HFFc6 (cell line): ENCODE measurements at places on chromosomes 6 and 20. TPM values are rescaled to one million over a fixed set of nuclear protein-coding genes. Genes with fewer than 3 reads are reported as not detected.

DNA sequence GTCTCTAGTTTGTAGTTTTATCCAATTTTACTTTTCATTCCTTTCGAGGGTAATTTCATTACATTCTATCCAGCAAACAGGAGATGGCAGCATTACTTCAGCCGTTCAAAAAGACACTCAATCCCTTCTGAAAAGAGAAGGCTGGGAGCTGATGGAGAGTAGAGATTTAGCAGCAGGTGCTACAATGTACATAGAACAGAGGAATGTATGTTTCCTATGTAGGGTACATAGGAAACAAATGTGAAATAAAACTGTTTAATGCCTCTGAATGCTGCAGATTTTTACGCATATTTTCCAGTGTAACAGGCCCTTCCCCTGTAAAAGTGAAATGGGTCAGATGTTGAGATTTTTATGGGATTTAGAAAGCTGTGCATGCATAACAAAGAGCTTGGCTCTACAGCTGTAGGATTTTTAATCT, 16.0 kb downstream of the RPS12 start:
- DNase-seq: no peak

DNA sequence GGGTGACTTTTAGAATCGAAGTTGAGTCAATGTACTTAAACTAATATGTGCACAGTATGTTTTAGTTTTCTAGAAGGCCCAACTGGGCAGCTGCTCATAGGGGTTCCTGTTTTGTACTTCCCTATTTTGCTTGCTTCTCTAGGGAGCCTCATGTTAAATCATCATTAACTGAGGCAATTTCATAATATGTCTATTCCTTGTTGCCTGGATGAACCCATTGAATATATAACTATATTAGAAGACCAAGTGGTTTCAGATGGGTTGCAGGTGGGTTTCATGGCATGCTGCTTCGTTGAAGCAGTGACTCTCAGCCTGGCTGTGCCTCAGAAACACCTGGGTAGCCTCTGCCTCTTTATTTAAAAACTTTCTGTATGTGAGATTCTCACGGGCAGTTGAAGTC, 22.2 kb downstream of the CARMIL1 start:
- DNase-seq: no peak

The MROH8 gene
- 0.96 to 1.5 TPM (median 1.4 TPM) in 3 replicates for total RNA-seq

The NHSL1 gene
- 4.0 to 12.0 TPM (median 5.6 TPM) in 3 replicates for total RNA-seq

DNA sequence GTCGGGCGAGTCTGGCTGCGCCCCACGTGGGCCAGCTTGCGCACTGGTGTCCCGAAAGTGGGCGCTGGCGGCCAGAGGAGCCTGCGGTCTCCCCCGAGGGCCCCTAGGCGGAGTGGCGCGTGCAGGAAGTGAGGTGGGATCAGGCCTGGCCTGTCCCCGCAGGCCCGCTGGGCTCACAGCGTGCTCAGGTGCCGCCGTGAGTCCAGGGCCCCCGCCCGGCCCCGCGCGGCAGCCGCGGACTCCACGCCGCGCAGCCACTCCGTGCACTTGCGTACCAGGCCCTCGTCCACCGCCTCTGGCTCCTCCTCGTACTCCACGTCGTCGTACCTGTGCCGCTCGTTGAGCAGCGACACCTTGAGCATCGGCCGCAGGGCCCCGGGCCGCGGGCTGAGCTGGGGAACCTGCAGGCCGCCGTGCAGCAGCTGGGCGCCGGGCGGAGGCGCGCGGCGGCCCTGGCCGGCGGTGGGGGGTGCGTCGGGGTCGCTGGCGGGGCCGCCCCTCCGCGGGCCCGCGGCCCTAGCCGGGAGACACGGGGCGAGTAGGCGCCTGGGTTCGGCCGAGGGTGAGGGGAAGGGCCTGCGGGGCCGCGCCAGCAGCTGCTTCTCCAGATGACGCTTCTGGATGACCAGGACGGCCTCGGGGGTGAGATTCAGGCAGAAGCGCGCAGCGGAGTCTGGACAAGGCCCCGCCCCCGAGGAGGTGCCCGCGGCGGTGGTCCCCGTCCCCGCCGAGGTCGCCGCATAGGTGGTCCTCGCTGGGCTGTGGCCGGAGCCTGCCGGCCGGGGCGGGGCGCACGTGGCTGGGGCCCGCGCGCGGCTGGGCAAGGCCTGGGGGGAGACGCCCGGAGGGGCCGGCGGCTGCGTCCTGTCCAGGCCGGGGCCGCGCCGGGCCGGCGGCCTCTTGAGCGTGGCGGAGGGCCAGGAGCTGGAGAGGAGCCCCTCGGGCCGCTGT, 835 bp downstream of the PRR18 start:
- DNase-seq: no peak

DNA sequence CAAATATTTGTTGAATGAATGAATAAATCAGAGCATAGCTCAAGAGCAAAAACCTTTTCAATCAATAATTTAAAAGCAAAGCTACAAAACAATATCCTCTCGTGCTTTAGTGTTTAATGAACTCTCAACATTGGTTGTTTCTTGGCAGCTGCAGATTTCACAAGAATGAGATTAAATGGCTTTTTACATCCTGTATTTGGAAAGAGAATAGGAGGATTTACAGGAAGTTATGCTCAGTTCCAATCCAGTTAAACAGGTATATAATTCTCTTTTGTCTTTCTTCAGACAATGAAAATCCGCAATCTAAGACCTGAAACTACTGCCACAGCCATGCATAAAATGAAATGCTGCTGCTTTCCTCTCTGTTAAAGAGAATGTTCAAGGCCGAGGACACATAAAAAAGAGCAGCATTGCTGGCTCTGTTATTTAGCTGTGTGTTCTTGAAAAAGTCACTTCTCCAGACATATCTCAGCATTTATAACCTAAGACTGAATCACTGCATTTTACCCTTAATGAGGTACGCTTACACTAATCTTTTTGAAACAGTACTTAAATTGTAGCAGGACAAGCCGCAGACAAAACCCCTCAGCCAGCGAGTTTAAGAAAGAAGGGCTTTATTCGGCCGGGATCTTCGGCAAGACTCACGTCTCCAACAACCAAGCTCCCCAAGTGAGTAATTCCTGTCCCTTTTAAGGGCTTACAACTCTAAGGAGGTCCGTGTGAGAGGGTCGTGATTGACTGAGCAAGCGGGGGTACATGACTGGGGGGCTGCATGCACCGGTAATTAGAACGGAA, 3.6 kb downstream of the C6orf52 start:
- no peak for DNase-seq

DNA sequence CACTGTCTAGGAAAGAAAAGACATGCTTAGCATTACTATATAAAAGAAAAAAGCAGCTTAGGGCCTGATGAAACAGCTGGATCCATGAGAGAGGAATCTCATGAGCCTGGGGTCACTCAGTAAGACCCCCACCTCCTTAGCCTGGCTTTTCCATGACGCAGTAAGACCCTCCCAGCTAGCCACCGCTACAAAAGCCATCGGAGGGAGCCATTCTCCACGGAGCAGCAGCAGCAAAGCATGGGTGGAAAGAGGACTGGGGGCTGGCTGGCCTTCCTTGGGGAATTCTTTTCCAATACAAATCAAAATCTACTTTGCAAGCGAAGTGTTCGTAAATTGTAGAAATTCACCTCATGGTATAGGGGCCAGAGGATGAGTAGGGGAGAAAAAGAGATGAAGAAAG, 91.8 kb downstream of the SOD2 start:
- no peak for DNase-seq

The KIAA0408 gene
- 0.84 to 3.2 TPM (median 1.1 TPM) in 3 replicates for total RNA-seq

DNA sequence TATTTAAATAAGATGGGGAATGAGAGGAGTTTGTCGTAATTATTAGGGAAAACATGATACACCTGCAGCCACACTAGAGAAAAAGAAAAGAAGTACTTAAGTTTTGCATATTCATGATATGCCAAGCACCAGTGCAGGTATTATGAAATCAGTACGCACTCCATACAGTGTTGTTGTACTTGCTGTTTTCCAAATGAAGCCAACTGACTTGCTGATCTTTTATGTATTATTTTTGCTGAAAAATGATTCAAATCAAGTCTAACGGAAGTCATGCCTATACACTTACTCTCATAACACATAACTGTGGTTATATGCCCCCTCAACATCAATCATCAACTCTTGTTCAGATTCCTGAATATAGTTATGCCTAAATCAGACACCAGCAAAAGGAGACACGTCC, 584.9 kb upstream of the EYS start:
- DNase-seq: no peak

The BMP5 gene
- total RNA-seq: not detected in 3 replicates

The MAK gene
- total RNA-seq: not detected in 3 replicates

The SF3B5 gene
- total RNA-seq: 179 to 187 TPM (median 182 TPM) in 3 replicates

The IP6K3 gene
- 0.25 to 0.51 TPM (median 0.29 TPM) in 3 replicates for total RNA-seq

DNA sequence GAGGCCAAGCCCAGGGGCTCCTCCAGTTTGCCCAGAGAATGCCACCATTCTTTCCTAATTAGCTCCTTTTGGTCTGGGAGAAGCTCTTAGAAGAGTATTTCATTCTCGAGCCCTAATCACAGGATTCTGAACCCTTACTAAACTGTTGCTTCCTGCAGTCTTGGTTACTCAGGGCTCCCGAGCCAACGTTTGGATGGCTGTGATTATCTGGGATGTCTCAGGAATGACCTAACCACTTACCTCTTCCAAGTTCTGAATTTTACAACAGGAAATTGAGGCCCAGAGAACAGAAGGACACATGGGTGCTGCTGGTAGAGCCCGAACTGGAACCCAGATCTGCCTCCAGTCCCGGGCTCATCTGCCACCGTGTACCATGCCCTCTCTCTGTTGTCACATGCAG, 22.2 kb upstream of the PNPLA1 start:
- DNase-seq: peak; percentile 61

GRCh38 chr20:46746956-46747526, 37.6 kb downstream of the SLC2A10 start:
- peak; percentile 60 for DNase-seq

DNA sequence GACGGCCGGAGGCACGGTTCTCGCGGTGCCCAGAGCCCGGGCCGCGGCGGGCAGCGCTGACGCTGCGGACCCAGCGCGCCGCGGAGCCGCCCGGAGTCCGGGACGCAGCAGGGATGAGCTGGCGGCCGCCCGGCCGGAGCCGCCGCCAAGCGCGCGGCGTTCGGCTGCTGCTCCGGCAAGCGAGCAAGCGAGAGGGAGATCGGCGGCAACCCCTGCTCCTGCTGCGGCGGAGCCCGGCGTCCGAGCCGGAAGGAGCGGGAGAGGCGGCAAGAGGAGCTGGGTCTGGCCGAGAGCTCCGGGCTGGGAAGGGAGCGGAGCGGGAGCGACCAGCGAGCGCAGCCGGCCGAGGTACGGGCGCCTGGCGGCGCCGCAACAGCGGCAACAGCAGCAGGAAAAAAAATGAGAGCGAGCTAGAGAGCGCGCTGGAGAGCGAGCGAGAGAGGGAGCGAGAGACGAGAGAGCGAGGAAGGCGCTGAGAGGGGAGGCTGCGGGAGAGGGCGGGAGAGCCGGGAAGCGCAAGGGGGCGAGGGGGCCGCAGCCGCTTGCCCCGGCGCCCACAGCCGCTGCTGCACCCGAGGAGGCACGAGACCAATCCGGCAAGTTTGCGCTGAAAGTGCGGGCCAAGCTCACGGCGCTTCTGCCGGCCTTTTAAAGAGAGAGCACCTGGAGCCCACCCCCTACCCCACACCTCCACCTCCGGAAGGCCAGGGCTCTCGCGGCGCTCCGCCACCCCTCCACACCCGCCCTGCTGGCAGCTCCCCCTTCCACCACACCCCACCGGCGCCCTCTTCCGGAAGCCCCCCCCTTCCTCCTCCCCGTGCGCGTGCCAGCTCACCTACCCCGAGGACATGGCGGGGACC, 496 bp downstream of the GRM4 start:
- no peak for DNase-seq

The LY6G6D gene
- total RNA-seq: not detected in 2 replicates

GRCh38 chr6:38508894-38509293, 130.8 kb downstream of the BTBD9 start:
- no peak for DNase-seq

The PRSS35 gene
- total RNA-seq: 0.50 to 0.87 TPM (median 0.64 TPM) in 3 replicates

DNA sequence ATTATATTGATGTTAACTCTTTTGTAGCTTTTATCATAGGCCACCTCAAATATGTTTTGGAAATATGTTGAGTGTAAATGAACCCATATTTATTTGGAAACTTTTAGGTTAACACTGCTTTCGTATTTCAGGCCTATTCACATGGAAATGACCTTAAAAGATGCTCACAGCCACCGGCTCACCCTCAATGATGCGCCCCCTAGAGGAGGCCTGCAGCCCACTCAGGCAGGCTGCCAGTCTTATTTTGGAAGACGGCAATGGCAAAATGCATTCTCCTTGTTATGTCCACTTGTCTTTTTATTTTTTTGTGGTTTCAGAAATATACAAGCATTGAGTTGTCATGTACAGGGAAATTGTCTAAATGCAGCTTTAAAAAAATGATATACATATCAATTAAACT, 869.7 kb downstream of the PHF3 start:
- no peak for DNase-seq

GRCh38 chr6:43773050-43773979, 3.3 kb downstream of the VEGFA start:
- peak; percentile 19 for DNase-seq

DNA sequence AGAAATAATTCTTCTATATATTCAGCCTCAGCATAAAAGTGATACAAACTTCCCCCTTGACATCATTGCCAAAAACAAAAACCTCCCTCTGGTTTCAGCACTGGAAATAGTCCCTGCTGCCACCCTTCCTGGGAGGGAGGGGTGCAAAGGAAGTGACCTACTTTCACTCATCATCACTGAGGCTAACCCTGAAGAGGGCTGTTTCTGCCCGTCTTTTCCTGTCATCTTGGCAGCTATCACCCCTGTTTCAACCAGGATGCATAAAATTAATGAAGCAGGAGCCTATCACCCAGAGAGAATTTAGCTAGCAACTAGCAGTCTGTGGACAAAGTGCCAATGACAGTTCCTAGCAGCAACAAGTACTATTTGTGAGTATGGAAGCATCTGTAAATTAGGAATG, 397.8 kb downstream of the LAMA2 start:
- no peak for DNase-seq

- DNase-seq: no peak
Measured at GRCh38 chr6:138537106-138537505, 37.8 kb upstream of the NHSL1 start.

The TRIM10 gene
- total RNA-seq: not detected in 2 replicates
